AG10803 (cell line): ENCODE measurements at places on chromosomes 1 and 21.
A peak's percentile ranks its signal among the peaks of the same experiment; 100 is the strongest.

DNA sequence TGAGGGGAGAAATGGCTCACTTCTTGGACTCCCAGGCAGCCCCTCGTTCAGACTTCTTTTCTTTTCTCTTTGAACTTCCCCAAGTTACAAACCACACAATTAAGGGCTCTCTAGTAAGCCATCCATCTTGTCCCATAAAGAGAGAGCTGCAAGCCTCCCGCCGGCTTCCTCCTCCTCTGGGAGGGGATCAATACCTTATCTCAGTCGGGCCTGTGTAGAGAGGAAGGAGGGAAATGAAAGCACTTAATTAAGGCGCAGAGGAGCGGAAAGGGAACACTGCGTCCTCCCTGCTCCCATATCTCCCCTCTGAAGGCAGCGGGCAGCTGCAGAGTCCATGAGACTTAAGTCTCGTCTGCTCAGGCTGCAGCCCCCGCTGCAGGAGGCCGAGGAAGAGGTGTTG, 112.6 kb upstream of the CSF3R start:
- no peak for DNase-seq

GRCh38 chr1:71304125-71304524, 223.3 kb upstream of the ZRANB2 start:
- no peak for DNase-seq

GRCh38 chr1:54795356-54795665, 5.8 kb downstream of the TTC22 start:
- DNase-seq = no peak

GRCh38 chr21:26546446-26547097, 26.5 kb downstream of the CYYR1 start:
- no peak for DNase-seq

- no peak for DNase-seq
Measured at GRCh38 chr21:35421221-35421620, 372.1 kb upstream of the RUNX1 start.

DNA sequence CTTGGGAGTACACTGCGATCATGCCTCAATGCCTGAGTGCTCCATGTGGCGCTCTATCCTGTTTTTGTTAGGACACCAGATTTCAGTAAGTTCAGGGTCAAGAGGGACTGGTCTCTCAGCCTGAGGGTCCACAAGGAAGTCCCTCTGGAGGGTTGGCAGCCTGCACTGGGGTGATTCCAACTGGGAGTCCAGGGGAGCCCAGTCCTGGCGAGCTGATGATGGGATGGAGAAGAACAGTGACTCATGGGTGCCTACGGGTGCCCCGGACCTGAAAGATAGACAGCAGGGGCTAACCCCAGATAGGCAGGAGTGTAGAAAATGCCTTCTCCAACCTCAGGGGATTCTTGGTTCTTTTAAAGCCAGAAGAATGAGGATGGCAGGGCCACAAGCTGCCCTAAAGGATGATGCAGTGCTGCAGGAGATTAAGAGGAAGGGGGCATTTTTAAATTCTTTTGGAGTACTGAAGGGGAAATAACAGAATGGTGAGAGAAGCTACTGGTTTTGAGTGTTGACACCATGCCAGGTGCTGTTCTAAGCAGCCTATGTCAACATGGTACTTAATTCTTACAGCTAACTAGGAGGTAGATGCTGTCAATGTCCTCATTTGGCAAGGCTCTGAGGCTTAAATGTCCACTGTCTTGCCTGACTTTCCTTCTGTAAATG, 68.4 kb upstream of the TLR5 start:
- DNase-seq = no peak

GRCh38 chr1:203145321-203146041, 18.0 kb downstream of the ADORA1 start:
- no peak for DNase-seq

- no peak for DNase-seq
Measured at GRCh38 chr21:17512253-17513213, at the start of gene CXADR. CXADR (plus strand) TSS chr21:17513043; CDS start chr21:17513130, 87 bp downstream.

DNA sequence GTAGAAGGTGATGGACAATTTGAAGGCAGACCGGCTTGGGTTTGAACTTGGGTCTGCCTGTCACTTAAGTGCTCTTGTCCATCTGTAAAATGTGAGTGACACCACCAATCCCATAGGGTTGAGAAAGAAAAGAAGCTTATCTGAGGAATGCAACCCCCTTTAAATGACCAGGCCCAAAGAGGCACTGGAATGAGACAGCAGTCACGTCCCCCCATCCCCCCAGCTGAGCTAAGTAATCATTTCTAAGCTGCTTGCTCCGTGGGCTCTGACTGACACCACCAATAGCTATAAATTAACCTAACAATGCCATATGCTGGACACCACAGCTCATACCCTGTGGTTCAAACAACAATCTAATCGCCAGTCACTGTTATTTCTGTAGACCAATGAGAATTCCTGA, 15.1 kb downstream of the LCA5L start:
- DNase-seq = peak; percentile 6

DNA sequence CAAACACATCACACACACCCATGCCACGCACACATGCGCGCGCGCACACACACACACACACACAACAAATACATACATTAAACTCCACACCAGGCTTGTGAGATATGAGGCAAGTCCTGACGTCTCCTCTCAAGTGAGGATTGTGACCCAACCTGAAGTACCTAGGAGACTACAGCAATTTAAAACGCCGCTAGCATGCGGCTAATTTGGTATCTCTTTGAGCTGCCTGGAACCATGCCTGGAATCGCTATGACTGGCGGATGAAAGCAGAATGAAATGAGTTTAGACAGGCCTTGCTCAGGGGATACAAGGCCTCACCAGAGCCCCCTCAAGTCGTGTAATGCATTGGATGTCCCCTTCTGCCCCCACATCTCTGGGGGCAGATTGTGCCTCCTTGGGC, 1.6 kb upstream of the RAB7B start:
- no peak for DNase-seq

GRCh38 chr1:155124503-155125463, 2.9 kb upstream of the EFNA1 start:
- no peak for DNase-seq

- no peak for DNase-seq
Measured at GRCh38 chr21:41066086-41066938, 101.6 kb upstream of the BACE2 start.

- no peak for DNase-seq
Measured at GRCh38 chr1:97925151-97925550, 4.3 kb upstream of the DPYD start.

DNA sequence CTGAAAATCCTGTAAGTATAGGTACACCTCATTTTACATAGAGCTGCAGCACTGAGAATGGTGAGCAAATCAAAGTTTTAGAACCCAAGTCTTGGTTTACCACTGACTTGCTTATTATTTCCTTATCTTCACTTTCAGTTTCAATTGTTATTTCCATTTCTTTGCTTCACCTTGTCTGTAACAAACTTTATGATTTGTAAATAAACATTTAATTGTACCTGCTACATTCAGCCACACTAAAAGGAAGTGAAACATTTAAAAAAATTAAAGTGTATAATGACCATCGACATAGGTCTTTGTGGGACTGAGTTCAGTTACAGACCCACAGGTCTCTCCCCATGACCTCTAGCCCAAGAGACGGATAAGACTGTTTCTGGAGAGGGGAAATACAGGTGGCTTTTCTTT, 34.4 kb downstream of the LGR6 start:
- DNase-seq = no peak

DNA sequence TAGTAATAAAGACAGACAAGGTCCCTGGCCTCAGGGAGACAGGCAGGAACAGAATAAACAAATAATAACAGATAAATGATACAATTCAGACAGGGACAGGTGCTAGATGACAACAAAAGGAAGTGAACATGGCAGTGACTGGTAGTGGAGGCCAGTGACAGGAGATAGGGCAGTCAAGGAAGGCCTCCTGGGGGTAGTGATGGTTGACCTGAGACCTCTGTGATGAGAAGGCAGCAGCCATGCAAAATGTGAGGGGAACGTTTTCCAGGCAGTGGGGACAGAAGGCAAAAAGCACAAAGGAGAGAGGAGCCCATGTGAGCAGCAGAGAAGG, 18.5 kb downstream of the OPTC start:
- no peak for DNase-seq

GRCh38 chr1:212542761-212543187, 65.8 kb upstream of the ATF3 start:
- no peak for DNase-seq

GRCh38 chr21:38266732-38267131, 9.9 kb downstream of the KCNJ15 start:
- peak; percentile 80 for DNase-seq

- no peak for DNase-seq
Measured at GRCh38 chr1:228732426-228732825, 2.9 kb upstream of the RHOU start.

- DNase-seq = no peak
Measured at GRCh38 chr21:31142600-31142999, 104.3 kb upstream of the KRTAP19-8 start.

DNA sequence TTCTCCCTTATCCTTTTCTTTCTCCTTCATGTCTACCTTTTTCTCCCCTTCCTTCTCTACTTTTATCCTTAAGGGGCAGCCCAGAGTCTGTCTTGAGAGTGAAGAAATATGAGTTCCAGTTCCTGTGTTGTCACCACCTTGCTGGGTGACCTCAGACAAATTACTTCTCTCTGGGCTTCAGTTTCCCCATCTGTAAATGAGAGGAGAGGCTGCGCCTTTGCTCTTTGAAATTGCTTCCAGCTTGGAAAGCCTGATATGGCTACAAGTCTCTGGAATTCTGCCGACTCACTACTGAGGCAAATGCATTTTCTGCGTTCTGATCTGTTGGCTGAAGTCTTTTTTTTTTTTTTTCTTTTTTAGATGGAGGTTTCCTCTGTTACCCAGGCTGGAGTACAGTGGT, 119.2 kb downstream of the SYF2 start:
- DNase-seq = peak; percentile 48

DNA sequence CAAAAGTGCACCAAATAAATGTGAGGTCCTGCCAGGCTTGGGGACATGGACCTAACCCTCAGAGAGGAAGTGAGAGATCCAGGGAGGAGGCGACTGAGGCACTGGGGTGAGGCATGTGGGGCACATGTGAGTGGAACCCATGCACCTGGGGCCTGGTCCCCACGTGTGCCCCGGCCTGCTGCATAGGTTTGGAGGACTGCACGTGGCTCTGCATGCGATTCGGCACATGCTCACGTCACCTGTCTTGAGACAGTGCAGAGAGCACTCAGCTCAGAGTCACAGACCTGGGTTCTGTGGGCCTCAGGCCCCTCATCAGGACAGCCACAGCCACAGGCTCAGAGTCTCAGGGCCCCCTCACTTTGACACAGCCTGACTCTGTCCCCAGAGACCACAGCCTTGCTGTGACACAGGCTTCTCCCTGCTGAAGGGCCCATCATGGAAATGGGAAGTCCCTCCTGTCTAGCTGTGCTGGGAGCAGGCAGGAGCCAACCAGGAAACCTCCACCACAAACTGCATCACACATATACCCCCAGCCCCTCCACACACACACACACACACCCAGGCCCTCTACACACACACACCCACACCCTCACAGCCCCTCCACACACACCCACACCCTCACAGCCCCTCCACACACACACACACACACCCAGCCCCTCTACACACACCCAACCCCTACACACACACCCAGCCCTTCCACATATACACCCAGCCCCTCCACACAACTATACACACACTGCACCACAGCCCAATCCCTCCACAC, 48.2 kb downstream of the SLC9A1 start:
- DNase-seq = no peak
